ENCODE measurements at places on chromosomes 13 and 19. TPM values are rescaled to one million over a fixed set of nuclear protein-coding genes. Genes with fewer than 3 reads are reported as not detected.

DNA sequence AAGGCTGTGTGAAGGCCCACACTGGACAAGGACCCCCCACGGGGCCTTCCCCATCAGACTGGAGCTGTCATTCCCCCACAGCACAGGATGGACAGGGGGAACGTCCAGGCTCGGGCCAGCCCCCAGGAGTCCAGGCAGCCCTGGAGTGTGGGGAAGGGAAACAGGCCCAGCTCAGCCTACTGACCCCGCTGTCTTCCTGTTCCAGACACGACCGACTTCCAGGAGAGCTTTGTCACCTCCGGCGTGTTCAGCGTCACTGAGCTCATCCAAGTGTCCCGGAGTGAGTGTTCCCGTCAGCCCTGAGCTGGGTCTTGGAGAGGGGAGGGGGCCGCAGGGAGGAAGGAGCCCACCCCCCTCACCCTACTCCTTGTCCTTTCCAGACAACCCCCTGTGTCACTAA is 47.0 kb downstream of the SMIM24 start:
- DNase-seq: no peak

GRCh38 chr13:21009036-21009435 is 52.4 kb downstream of the LATS2 start:
- DNase-seq: no peak

GRCh38 chr13:102591988-102592781 is 4.6 kb upstream of the TPP2 start:
- peak; percentile 89 for DNase-seq

Gene WDR88
- total RNA-seq: not detected

Gene MLLT1
- total RNA-seq: 75.3 TPM

All from mucosa of descending colon (tissue), 3 donors.